Fibroblast of mammary gland (primary cell): ENCODE measurements at places on chromosomes 6 and 20.

- no peak for DNase-seq
These were observed 5.7 kb upstream of the FGD2 start for GRCh38 chr6:36999751-37000125.

DNA sequence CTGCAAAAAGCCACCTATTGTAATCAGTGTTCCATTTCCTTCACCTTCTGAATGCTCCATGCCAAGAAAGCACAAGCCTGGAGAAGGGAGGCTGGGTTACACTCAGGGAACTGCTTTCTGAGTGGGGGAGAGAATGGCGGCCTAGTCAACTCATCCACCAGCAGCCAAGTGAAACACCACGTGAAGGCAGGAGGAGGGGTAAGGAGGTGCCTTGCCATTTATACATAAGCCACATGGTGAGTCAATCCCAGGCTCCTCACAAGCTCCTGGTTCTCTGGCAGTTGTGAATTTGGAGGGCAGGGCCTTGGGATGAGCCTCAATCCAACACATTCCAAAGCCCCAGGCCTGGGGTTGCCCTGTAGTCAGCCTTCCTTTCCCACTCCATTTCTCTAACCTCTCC is 149.4 kb downstream of the CD24 start:
- no peak for DNase-seq

DNA sequence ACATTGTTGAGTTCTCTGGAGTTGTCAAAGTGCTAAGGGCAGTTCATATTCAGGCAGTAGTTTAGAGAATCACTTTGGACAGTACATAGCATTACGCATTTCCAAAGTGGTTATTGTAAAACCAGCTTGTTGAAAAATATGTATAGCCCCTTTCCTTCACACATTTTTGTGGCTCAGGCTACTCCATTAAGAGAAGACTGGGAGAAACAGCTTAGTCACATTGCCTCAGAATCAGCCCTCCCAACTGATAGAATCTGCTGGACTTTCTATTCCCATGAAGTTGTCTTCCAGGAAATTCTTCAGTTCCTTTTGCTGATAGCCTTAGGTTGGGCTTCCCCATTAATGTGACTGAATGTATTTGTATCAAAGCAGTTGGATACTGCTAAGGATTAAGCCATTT is 39.5 kb upstream of the HDGFL1 start:
- DNase-seq = no peak

- no peak for DNase-seq
These were observed 49.6 kb downstream of the CDK5RAP1 start for GRCh38 chr20:33351696-33352095.

DNA sequence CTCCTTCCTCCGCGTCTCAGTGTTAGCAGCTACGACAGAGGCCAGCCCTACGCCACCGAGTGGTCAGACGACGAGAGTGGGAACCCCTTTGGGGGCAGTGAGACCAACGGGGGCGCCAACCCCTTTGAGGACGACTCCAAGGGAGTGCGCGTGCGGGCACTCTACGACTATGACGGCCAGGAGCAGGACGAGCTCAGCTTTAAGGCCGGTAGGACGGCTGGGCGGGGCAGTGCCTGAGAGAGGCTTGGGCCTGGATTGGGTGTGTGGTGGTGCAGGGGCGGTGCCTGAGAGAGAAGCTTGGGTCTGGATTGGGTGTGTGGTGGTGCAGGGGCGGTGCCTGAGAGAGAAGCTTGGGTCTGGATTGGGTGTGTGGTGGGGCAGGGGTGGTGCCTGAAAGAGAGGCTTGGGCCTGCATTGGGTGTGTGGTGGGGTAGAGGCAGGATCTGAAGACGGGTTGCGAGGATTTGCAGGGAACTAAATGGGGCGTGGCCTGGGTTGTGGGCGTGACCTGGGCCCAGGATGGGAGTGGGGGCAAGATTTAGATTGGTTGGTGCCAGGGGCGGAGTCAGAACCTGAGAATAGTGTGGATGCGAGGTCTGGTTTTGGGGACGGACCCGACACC is 24.4 kb downstream of the SPDEF start:
- peak; percentile 79 for DNase-seq

DNA sequence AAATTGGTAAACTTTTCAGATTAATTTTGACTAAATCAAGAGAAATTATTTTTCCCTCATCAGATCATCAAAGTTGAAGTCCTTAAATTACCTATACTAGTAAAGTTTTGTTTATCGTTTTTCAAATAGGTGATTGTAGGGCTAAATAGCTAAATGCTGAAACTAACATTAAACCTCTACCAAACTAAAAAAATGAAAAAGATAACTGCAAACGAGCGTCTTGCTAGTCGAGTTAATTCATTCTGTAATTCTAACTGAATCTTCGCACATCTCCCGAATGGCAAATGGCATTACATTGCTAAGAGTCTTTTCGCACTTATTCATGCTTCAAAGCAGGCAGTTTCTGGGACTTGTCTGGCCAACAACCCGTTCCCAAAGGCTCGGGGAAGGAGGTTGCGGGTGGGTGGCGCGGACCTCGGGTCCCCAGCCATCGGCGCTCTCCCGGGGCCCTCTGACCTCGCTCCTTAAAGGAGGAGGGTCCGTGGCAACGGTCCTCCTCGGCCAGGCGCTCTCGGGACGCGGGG is 43.8 kb downstream of the POPDC3 start:
- DNase-seq = peak; percentile 16

- no peak for DNase-seq
These were observed 359.4 kb downstream of the EPHA7 start for GRCh38 chr6:93059911-93060310.

- peak; percentile 14 for DNase-seq
These were observed 691.8 kb downstream of the QKI start for GRCh38 chr6:164106345-164106769.

DNA sequence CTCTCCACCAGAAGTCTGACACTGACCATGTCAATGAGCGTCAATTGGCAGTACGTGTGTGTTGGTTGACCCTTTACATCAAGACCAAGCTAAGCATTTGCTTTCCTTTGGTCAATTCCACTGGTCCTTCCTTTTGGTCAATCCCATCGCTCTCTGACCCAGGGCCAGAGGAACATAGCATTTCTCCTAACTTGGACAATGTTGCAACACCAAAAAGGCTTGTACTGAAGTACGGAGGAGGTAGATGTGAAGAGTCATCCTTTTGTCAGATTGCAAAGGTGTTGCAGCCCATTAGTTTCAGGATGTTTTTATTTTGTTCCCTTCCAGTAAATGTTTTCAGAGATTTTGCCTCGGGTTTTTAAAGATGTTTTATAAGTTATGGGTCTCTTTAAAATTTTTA is 24.6 kb downstream of the EDN1 start:
- no peak for DNase-seq

DNA sequence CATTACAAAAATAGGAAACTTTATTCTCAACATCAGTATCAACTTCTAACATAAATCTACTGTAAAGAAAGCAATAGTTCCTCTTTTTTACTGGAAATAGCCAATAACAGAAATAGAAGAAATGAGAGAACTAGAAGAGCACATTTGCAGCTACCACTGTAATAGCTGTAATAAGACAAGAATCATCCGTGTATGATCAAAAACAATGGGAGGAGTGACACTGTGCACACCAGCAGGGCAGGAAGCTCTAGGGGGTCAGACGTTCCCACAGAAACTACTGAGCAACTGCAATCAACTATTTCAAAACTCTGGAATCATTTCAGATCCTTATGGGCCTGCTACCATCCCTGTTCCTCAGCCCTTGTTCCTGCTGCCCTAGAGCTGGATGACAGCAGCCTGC is 43.7 kb downstream of the NINL start:
- DNase-seq = peak; percentile 77

GRCh38 chr6:32393665-32394420 is 13.1 kb downstream of the BTNL2 start:
- peak; percentile 50 for DNase-seq

GRCh38 chr6:127877231-127877630 is 23.6 kb downstream of the THEMIS start:
- DNase-seq = no peak

DNA sequence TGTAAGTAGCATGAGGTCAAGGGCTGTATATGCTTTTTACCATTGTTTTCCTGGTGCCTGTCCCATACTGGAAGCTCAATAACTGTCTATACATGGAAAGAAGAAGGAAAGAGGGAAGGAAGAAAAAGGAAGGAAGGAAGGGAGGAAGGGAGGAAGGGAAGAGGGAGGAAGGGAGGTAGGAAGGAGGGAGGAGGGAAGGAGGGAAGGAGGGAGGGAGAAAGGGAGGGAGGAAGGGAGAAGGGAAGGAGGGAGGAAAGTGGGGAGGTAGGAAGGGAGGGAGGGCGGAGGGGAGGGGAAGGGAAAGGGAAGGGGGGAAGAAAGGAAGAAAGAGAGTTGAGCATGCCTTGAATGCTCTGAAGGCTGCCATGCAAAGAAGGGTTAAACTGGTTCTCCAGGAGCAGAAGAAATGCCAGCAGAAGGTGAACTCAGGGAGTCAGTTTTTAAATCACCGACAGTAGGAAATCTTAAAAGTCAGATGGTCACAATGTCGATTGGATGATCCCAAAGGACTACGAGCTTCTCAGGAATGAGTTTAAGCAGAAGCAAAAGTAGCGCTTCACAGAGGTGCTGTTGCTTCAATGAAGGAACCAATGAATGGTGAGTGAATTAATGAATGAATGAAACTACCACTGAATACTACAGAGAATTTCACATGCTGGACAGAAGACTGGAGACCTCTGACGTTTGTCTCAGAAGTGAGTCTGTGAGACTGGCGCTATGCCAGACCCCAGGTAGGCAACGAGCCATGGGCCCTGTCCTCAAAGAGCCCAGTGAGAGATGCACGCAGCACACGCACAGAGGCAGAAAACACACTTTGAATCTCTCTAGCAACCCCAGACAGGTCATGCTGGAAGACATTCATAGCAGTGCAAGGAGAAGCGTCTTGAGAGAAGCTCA is 117.6 kb downstream of the MRPL14 start:
- peak; percentile 73 for DNase-seq

DNA sequence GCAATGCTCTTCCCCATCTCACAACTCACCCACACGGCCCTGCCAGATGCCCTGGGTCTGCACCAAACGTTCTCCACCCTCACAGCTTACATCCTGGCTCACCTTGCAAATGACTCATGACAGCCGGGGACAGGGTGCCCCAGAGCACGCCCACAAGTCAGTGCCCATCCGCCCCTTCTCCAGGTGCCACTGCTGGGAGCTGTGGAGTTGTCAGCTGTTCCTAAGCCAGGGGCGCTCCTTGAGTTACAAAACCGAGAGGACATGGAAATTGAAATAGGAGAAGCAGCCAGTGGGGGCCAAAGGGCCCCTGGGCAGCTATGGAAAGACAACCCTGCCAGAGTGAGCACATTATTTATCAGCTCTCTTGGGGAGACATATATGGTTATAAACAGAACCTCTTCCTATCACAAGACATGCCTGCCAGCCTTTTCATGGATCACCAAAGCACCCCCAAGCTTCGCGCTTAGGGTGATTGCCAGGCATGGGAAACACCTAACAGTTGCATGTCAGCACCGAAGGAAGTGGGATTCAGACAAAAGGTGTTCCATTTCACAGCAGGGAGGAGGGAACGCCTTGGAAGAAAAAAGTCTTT is 236.8 kb downstream of the LY86 start:
- DNase-seq = no peak

DNA sequence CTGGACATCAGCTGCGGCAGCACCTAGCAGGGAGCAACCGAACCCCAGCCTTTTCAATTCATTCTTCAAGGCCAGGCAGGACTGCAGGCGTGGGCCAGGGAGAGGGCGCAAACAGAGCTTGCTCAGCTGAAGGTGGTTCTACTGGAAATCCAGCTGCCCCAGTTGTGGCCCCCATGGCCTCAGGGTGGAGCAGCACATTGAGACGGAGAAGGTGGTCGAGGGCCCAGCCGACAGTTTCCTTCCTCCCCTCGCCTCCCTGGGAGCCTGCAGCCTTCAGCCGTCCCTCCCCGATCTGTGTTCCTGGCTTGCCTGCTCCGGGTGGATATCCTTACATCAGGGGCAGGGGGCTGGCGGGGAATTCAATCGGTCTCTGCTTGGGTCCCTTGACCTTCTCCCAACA is 217.8 kb downstream of the ANKRD60 start:
- DNase-seq = no peak

DNA sequence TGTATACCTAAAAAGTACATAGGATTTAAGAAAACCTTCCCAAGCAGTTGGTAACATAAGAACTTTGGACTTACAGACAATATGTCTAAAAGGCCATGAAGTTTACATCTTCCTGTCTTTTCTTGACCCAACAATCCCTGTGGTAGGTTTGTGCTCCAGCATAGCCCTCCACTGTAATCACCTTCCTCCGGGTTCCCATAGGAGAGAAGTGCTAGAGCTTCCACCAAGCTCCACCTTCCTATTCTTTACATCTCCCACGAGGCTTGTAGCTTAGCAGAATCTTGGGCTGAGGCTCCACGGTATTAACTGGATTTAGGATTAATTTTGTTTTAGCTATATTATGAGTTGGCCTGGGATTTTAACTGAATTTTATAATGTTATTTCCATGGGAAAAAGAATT is 23.3 kb downstream of the ADGRG6 start:
- no peak for DNase-seq

GRCh38 chr6:159056003-159056402 is 11.2 kb upstream of the TAGAP start:
- no peak for DNase-seq

DNA sequence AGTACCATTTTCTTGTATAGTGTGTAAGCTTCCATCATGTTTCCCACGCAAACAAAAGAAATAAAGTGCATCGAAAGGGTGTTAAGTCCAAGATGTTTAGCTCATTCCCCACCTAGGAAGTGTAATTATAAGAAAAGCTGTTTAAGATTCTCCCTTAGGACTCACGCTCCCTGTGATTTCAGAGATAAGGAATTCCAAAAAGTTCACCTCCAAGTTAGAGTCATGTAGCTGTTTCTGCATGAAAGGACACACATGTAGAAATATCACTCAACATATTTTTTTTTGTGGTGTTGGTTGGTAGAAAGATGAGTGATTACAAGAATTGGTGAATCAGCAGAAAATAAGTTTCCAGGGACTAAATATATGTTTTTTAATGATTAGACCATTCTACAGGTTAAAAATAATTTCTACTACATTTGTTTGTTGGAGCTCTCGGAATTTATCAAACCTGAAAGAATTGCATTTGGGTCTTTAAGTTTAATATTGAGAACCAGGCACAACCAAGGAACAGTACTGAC is 10.4 kb downstream of the OPN5 start:
- no peak for DNase-seq

- no peak for DNase-seq
These were observed 57.9 kb upstream of the SSTR4 start for GRCh38 chr20:22977047-22977785.

GRCh38 chr6:41600499-41601247 is 37.6 kb upstream of the MDFI start:
- DNase-seq = no peak

DNA sequence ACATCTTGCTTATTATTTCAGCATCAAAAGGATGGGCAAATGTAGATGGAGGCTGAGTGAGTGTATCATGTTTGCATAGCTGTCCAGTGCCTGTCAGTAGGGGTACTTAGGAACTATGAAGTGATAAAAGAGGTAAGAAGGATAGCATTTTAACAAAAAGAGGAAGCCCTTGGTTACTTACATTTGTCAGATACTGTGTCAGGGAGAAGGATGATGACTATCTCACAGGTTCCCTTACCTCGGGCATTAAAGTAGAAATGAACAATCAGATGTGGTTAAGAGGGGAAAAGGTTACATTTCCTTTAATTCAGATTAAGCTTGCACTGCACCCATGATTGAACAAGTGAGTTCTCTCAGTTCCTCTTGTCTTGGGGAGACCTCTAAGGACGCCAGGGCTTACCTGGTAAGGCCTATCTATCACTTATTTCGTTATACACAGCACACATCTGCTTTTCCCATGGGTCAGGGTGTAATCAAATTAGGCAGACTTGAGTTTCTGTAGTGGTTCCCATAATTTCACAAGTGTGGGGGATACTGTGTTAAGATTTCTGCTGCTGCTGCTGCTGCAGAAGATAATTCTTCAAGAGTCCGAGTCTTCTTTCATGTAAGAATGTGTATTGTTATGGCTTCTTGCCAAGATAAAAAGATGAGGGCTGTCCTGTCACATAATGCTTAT is 4.5 kb downstream of the FOXO3 start:
- no peak for DNase-seq
